Pulmonary artery endothelial cell (primary cell): ENCODE measurements at places on chromosomes 1 and 21. TPM values are rescaled to one million over a fixed set of nuclear protein-coding genes. Genes with fewer than 3 reads are reported as not detected.

The FCRL1 gene
- total RNA-seq: not detected in 2 replicates

The MORC3 gene
- total RNA-seq: 30.1 and 37.1 TPM in 2 replicates

The MEX3A gene
- 5.0 and 6.5 TPM in 2 replicates for total RNA-seq

The PADI1 gene
- total RNA-seq: not detected in 2 replicates

The LRRN2 gene
- total RNA-seq: not detected in 2 replicates

The CYP4A11 gene
- not detected in 2 replicates for total RNA-seq

The FALEC gene
- 0.20 TPM in 1 of 2 replicates, not detected in the other for total RNA-seq

The KRTAP10-12 gene
- not detected in 2 replicates for total RNA-seq

The DNASE2B gene
- total RNA-seq: not detected in 2 replicates

The RBM11 gene
- total RNA-seq: not detected in 2 replicates

The OR10Z1 gene
- total RNA-seq: not detected in 2 replicates

The CELA3A gene
- total RNA-seq: not detected in 2 replicates

The FAM177B gene
- total RNA-seq: not detected in 2 replicates

The SLC9C2 gene
- not detected in 2 replicates for total RNA-seq

The PADI2 gene
- not detected in 2 replicates for total RNA-seq

The CYP4Z1 gene
- not detected in 2 replicates for total RNA-seq

The OLFM3 gene
- total RNA-seq: not detected in 2 replicates

The FBXO2 gene
- total RNA-seq: 1.1 TPM in 2 replicates

The UBASH3A gene
- total RNA-seq: not detected in 2 replicates
